ENCODE measurements at places on chromosomes 3 and 15. TPM values are rescaled to one million over a fixed set of nuclear protein-coding genes. Genes with fewer than 3 reads are reported as not detected.

The PGBD4 gene
- polyA plus RNA-seq = 0.13 TPM

DNA sequence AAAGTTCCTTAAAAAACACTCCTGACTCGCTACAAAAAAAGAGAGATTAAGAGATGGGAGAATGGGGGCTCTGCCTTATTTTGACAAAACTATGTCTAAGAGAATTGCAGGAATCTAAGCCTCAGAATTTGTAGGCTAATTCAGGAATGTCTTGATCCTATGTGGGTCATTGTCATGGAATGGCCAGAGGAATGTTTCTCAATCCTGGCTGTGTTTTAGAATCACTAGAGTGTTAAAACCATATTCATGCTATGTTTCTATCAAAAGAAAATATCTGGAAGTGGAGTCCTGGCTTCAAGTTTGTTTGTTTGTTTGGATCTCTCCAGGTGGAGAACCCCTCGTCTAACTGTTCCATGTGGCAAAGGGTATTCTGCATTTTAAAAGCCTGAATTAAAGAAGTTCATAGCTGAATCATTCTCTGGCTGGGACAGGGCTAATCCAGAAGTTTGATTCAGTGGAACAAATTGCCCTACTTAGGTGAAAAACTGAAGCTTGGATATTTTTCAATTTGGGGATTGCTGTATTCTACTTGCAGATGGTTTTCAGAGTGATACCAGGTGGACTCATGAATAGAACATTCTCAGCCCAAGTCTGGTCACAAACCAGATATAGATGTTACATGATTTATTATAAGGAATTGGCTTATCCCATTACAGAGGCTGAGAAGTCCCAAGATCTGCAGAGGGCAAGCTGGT, 28.2 kb downstream of the GJD2 start:
- H3K4me1 ChIP-seq = peaks cover 8% of the 10 kb centered on the region
- no peaks in the 10 kb centered on the region for H3K27me3 ChIP-seq
- H3K36me3 ChIP-seq = no peaks in the 10 kb centered on the region
- H3K4me3 ChIP-seq = no peak overlapping the region
- no peak for DNase-seq
- no peak overlapping the region for H3K27ac ChIP-seq

GRCh38 chr3:43953380-43953779, 262.6 kb downstream of the ABHD5 start:
- no peak overlapping the region for H3K27ac ChIP-seq
- no peaks in the 10 kb centered on the region for H3K27me3 ChIP-seq
- no peaks in the 10 kb centered on the region for H3K36me3 ChIP-seq
- no peak for DNase-seq
- no peaks in the 10 kb centered on the region for H3K4me1 ChIP-seq

- no peak for DNase-seq
- H3K4me3 ChIP-seq = no peak overlapping the region
- H3K36me3 ChIP-seq = no peaks in the 10 kb centered on the region
Measured at GRCh38 chr3:31469385-31469784, 63.3 kb upstream of the STT3B start.

GRCh38 chr3:108462899-108463298, 47.5 kb downstream of the MYH15 start:
- H3K4me1 ChIP-seq = no peaks in the 10 kb centered on the region
- no peaks in the 10 kb centered on the region for H3K36me3 ChIP-seq
- H3K27ac ChIP-seq = no peak overlapping the region
- no peaks in the 10 kb centered on the region for H3K27me3 ChIP-seq
- no peak overlapping the region for H3K4me3 ChIP-seq
